ENCODE measurements at places on chromosomes 3 and 15.

GRCh38 chr15:52102463-52102862 lies 10.1 kb downstream of the BCL2L10 start:
- DNase-seq: no peak

DNA sequence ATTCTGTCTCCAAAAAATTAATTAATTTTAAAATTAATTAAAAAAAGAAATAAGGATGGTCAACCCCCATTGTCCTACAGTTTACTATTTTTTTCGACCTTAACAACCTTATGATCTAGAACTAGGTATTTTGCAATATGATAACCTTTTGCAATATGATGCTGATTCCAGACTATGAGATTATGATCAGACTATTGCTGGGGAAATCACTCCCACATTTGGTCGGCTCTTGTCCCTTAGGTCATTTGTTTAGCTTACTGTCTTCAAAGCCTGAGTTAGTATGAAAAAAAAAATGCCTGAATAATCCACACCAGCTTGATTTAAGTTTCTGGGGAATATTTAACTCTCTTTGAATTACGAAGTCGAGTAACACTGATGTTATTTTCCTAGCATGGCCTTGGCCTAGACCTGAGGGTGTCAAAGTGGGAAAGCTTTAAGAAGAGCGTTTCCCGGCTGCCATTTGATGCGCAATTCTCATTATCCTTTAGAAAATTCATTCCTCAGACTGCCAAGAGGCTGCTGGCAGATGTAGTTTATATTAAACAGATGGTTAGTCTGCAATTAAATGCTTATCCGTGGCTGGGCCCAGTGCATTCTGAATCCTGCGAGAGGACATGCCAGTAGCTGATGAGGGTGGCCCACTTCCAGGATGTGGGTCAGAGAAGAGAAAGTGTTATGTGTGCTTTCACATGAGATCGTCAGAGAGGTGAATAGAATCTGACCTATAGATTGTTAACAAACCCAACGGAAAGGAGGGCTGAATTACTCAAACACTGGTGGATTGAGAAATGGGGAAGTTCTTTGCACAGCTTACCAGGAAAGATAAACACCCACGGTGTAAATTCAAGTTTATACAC lies 496.0 kb upstream of the THBS1 start:
- no peak for DNase-seq

- DNase-seq: no peak
These were observed 18.8 kb upstream of the GASK1A start for GRCh38 chr3:42960282-42960681.

GRCh38 chr15:69823223-69823907 lies 274.4 kb downstream of the TLE3 start:
- DNase-seq: no peak

Measured in NCI-H1092 (cell line).